ENCODE measurements at places on chromosomes 4 and X.
A peak's percentile ranks its signal among the peaks of the same experiment; 100 is the strongest.

- DNase-seq, result no peak
These were observed 11.4 kb downstream of the HTRA3 start for GRCh38 chr4:8280876-8281440.

DNA sequence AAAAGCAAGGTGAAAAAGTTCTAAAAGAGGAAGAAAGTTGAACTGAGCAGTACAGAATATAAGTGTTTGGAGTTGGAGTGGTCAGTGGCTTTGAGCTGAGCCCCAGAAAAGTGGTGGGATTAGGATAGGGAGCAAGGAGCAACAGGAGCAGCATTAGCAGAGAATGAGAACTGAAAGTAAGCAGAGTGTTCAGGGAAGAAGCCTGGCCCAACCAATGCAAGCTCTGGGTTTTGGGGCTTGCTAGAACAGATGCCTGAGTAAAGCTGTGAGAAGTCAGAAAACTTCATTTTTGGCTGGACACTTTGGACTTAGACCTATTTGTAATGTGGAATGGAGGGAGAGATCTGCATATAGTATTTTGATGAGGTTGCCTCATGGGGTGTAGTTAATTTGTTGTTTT is 17.8 kb downstream of the JADE1 start:
- no peak for DNase-seq

GRCh38 chr4:169109035-169109675 is 99.1 kb upstream of the CBR4 start:
- no peak for DNase-seq

- DNase-seq, result no peak
These were observed 14.8 kb downstream of the DOK7 start for GRCh38 chr4:3477750-3478430.

DNA sequence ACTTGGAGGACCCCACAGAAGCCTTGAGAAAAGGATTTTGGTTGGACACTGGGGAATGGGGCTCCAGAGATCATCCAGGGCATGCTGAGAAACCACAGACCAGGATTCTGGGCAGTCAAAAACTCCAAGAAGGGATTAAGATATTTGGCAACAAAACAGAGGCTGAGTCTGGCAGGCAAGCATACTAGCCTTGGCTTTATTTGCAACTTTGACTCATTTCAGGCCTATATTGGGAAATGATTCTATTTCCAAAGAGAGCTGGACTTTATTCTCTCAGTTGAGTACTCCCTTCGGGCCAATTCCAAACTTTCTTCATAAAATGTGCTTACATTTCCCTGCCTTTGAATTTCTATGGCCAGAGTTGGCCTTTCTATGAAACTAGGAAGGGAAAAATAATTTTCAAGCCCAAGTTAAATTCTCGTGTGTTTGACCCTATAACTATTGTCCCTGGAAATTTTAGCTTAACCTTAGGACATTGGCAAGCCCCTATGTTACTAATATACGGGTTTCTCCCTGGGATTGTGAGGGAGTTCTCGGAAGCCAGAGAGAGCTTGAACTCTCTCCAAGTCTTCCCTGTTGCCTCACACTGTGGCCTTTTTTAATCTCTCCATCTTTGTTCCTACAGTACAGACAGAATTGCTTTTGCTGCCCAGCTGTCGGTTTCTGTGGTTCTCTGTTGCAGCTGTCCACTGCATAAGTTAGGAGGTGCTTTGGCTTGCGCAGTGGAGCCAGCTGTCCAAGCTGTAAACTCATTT is 112.6 kb upstream of the FAM9A start:
- DNase-seq, result no peak

- DNase-seq, result no peak
These were observed 760 bp downstream of the TRMT2B start for GRCh38 chrX:101051153-101051548.

DNA sequence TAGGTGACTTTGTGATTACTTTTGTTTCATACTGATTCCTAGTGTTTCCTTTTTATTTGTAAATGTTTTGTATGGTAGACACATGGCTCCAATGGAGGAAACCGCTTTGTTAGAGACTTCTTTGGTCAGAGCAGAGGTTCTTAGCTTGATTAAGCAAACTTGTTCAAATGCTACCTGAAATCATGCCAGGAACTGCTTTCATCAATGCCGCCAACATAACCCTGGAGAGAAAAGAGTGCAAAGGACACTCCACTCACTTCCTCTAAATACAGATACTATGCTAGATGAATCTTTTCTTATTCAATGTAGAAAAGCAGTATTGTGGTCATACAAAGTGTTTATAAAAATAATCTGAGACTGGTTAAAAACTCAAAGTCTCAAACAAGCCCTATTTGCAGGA is 25.7 kb upstream of the COX7B2 start:
- no peak for DNase-seq

DNA sequence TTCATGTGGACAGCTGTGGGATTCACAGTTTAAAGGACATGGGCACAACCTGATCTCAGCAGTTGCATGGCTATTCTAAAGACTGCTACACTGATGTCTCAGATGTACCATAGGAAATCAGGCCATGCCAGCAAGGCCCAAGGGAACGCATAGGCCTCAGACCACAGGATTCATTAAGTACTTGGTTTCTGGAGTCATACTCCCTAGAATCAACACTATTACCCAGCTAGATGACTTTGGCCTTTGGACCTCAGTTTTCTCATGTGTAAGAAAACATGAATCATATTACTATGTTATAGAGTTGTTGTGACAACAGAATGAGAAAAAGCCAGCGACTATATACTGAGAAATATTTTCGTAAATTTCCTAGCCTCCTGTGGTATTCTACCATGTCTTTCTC is 67.9 kb downstream of the NHS start:
- DNase-seq, result no peak

DNA sequence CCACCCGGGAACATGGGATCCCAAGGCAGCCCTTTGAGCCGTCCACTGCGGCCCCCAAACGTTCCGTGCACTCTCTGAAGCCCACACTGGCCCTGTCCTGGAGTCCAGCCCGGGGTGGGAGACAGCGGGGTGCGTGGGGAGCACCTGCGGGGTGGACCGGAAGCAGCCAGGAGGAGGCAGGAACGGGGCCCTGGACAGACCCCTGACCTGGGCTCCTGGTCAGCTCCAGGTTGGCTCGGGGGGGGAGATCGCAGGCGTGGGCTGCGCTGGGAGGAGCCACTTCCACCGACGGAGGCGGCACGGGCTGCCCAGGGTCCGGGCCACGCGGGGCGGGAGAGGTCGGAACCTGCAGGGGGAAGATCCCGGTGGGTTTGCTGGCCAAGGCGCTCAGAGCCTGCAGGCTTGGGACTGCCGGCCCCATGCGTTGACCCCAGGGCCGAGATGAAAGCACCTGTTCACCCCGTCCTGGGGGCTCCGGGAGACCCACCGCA is 5.7 kb upstream of the PLCXD1 start:
- DNase-seq, result no peak

DNA sequence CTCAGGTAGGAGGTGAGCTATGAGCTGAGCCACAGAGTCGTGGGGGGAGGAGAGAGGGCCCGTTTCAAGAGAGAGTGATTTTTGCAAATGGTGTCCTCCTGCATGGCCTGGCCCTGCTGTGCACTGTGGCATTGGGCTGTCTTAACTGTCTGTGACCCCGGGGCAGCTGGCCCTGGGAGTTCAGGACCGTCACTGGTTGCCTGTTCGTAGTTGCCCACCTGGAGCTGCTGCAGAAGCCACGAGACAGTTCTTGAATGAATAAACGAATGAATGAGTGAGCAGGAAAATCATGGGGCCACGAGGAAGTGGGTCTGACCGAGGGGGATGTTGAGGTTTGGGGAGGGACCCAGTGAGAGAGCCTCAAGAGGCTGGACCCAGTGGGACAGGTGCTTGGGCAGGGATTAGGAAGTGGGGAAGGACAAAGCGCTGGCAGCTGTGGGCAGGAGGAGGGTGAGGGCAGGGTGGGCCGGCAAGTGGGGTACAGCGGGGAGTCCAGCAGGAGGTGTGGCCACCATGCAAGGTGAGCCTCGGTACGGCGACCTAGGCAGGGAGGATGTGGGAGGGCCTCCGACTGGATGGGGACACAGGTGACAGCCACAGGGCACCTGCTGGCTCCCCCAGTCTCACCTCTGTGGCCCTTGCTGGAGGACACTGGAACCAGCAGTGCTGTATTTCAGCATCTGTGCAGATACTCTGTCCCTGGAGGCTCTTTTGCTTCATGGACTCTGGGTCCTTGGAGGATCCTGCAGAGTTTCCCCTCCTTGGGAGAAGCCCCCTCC is 10.2 kb downstream of the RGS12 start:
- DNase-seq, result no peak

- no peak for DNase-seq
These were observed 45.3 kb downstream of the SHOX start for GRCh38 chrX:675955-676295.

DNA sequence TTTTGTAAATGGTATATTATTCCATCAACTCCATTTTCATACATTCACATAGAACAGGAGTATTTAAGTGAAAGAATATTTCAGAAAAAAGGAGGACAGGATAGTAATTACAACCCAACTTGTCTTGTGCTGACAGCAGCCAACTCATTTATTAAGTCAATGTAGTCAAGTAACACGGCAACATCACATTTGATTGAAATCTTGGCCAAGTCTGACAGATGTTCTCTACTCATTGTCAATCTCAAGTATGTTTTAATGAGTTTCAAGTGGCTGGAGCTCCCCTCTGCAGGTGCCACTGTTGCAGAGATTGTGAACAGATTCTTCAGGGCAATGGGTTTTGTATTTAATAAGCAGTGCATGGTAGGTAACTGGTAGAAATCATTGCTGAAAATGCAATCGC is 332.5 kb downstream of the C4orf33 start:
- no peak for DNase-seq

GRCh38 chr4:148704291-148704690 is 262.1 kb upstream of the NR3C2 start:
- no peak for DNase-seq

- DNase-seq, result peak; percentile 6
These were observed 2.7 kb downstream of the ABCD1 start for GRCh38 chrX:153727123-153727931.

DNA sequence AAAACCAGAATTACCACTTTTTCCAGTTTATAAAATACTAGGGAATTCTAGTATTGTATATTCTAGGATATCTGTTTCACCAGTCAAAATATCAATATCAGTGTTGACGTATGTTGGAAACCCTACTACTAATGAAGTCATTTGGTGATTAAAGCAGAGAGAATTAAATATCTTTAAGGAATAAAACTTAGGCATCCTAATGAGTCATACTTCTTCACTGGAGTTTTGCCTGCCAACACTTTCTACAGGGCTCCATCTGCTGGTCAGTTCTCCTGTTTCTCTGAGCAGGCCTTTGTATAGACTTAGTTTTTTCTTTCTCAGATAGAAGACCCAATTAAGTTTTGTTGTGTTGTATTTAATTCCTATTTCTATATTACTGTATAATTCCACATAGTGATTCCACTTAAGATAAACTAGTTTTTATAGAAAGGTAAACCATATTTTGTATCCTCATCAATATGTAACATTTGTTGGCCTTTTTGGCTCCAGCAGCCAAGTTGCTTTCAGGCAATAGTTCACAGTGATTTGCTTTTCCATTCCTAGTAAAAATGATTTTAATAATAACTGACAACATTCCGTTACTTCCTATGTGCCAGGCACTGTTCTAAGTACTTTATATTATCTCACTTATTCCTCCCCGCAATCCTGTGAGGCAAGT is 3.5 kb downstream of the AP1AR start:
- peak; percentile 30 for DNase-seq

GRCh38 chr4:153023692-153024394 is 87.7 kb downstream of the FHDC1 start:
- DNase-seq, result no peak

DNA sequence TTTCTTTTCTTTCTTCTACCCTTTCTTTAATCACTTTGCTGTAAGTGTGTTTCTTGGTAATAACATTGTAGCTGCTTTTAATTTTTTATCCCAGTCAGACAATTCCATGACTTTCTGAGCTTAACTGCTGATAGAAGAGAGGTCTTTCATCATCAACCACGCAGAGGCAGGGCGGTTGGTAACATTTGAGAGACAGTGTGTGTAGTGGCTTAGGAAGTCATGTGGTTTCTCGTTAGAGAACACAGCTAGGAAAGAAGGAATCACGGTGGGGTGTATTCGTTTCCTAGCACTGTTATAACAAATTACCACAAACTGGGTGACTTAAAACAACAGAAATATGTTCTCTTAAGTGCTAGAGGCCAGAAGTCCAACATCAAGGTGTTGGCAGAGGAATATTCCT is 11.5 kb downstream of the PRPS2 start:
- no peak for DNase-seq

All from T47D (cell line).